Activated CD8-positive, alpha-beta memory T cell treated with anti-CD3 and anti-CD28 coated beads for 1 hour (primary cell): ENCODE measurements at places on chromosomes 1 and 21.

DNA sequence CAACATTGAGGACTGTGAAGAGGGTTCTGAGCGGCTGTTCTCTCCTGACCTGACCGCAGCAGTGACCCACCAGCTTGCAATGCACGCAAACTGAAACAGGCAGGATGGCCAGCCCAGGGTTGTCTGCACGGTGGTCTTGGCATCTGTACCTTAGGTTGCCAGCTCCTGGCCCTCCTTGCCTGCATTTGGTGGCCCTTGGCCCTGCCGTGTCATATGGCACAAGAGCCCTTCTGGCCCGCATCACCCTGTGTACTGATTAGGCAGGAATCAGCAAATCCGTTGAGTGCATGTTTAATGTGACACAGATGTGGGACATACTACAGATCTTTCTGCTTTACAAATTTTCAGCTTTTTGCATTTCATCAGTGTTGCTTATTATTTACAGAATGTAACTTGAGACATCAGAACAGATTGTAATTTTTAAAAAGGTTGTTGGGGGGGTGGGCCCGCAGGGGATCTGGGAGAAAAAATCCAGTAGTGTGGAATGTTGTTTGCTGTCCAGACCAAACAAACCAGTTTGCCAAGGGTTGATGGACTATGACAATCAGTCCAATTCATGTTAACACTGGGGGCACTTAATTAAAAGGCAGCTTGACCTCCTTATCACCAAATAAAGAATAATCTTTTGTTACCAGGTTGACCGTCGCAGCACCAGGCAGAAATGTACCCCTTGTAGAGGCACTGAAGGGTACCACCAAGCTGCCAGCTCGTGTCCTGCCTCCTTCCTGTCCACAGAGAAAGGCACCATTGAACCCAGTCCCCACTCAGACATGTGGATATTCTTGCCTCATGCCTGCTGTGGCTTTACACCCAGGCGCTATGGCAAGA is 132.6 kb downstream of the DHRS3 start:
- no peak for DNase-seq

DNA sequence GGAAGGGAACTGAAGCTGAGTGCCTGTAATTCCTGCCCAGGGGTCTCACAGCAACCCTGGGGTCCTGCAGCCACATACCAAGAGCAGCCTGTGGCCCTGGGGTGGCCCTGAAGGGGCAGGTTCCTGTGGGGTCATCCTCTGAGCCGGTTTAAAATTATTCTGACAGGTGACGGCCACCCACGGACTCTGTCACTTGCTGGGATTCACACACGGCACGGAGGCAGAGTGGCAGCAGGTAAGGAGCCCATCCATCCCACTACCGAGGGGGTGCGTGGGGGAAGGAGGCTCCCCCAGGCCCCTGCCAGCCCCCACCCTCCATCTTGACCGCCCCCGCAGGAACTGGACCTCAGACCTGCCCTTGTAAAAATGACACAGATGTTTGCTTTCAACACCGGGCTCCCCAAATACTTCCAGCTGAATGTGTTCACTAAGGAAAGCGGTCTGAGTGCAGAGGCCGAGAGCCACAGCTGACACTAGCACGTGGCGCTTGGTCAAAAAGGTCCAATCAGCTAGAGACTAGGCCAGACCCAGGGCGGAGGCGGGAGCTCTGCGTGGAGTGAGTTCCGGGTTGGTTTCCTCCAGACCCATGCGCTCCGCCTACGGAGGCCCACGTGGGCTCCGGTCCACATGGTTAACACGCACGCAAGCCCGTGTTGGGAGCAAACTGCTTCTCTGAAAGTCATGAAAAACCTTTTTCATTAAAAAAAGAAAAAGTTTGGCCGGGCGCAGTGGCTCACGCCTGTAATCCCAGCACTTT is 10.0 kb downstream of the YBEY start:
- DNase-seq = peak; percentile 22

DNA sequence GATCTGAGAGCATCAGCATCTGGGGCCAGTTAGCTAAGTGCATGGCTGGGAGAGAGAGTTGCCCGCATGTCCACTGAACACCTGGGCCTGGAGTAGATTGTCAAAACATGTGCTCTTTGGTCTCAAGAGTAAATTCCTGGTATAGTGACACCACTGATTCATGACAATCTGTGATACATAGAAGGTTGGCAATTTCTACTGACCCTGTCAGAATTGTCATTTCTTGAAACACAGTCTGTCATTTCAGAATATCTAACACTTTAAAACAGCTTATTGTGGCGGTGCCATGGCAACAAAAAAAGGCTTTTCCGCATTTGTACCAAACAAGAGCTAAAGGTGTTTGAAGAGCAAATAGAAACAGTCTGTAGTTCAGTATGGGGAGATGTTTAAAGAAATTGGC is 186.4 kb upstream of the FAM78B start:
- DNase-seq = no peak

GRCh38 chr1:147723691-147724323 is 36.6 kb downstream of the GJA5 start:
- DNase-seq = no peak

GRCh38 chr21:44846485-44847260 is 26.8 kb downstream of the PTTG1IP start:
- no peak for DNase-seq

DNA sequence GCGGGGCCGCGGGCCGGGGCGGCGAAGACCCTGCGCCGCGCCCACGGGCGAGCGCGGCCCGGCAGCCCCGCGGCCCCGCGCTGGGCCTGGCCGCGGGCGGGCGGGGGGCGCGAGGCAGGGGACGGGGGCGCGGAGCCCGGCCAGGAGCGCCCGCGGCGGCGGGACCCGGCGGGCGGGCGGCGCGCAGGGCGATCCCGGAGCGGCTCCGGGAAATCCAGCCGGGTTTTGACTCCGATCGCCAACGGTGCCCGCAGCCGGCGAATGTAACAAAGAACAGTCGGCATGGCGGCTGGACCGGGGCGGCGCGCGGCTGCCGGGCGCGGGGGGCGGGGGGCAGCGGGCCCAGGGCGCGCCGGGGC is 334 bp downstream of the PRDM15 start:
- DNase-seq = peak; percentile 43

DNA sequence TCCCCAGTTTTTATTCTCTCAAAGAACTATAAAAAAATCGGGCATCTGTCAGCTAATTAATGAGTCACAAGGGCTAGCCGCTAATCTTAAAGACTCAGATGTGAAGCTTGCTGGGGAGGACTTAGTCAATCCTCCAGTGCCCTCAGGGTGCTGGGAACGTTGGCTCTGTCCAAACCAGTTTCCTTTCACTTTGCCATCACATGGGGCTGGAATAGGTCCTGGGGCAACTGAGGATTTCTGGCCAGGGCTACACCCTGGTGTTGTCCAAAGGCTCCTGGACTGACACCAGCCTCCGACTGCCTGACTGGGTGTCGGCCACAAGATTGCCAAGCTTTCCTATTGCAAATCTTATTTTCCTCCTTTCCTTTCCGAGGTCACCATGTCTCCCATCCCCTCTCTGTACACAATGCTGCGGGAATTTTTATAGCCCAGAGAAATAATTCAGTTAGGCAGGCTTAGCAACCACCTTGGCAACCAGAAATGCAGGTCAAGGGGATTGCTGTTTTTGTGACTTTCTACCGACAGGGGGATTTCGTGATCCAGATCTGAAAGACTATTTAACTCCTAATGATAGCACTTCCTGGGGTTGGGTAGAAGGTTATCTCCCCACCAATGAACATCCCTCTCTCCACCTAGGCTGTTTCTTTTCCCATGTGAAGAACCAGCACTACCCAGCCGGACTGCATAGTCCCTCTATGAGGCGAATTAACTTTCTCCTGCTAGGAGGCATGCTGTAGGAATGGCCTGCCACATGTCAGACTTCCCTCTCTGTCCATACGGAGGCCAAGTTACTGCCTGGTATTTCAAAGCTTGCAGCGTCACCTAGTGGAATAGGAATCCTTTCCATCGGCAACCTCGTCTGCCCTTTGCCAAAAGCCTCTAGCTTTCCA is 29.9 kb upstream of the CTBS start:
- no peak for DNase-seq

DNA sequence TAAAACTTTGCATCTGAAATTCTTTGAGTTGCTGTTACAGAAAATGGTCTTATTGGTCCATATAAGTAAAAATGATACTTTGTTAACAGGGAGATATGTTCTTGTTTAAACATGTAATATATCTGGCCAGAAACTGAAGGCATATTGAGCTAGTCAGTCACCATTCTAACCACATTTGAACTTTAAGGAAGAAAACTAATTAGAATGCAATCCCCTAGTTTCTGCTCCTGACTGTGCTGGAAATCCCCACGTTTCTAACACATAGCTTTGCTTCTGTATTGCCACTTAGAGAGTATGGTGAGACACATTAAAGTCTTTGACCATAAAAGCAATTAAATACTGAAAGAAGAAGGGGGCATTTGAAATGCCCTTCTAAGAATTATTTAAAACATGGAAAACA is 32.1 kb upstream of the HIVEP3 start:
- DNase-seq = no peak

DNA sequence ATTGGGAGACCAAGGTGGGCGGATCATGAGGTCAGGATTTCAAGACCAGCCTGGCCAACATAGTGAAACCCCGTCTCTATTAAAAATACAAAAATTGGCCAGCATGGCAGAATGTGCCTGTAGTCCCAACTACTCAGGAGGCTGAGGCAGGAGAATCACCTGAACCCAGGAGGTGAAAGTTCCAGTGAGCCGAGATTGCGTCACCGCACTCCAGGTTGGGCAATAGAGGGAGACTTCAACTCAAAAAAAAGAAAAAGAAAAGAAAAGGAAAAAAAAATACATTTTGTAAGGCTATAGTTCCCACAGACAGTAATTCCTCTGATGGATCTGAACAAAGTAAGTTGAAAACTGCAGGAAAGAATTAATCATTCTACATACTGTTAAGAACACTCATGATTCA is 48.1 kb upstream of the CD46 start:
- DNase-seq = no peak

GRCh38 chr1:111221633-111222291 is 5.8 kb upstream of the CHI3L2 start:
- DNase-seq = no peak

- DNase-seq = no peak
Measured at GRCh38 chr1:232767305-232768074, 37.7 kb upstream of the MAP10 start.

DNA sequence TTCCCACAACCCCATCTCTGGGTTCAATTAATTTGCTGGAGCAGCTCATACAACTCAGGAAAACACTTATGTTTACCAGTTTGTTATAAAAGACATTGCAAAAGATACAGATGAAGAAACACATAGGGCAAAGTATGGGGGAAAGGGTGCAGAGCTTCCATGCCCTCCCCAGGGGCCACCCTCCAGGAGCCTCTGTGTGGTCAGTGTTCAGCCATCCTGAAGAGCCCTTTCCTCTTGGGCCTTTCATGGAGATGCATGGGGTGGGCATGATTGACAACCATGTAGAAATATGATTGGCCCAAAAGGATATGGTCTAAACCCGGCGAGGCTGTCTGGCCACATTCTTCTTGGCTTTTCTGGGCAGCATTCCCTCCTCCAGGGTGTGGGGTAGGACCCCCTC is 56.8 kb upstream of the PDE9A start:
- DNase-seq = no peak

DNA sequence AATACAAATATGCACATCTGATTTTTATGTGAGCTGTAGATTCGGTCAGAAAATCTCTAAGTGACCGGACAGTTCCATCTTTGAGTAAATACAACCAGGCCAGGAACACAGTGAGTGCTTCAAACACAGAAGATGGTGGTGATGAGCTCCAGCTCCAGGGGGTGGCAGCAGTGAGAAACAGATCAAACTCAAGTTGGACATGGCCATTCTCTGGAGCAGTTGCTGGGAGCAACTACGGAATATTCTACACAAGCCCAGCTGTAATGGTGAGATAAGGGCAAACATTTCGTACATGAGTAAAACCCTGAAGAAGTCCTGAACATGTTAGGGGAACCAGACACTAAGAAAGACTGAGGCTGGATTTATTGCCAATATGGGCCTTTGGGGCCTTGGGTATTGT is 100.7 kb downstream of the BARHL2 start:
- no peak for DNase-seq

DNA sequence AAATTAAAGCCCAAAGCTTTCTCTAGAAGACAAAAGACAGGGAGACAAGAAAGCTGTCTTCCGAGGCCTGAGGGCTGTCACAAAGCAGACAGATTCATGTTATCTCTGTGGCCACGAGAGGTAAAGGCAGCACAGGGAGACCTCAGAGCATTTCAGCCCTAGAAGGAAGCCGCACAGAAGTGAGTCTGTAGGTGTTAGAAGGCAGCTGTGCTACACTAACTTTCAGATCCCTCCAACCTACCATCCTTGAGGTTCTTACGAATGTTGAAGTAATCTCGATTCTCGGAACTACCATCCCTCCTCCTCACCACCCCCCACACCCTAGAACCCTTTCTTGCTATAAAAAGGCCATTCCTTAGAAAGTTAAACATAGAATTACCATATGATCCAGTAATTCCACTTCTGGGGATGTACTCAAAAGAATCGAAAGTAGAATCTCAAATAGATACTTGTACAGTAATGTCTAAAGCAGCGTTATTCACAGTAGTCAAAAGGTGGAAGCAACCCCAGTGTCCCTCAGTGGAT is 21.5 kb upstream of the LYST start:
- DNase-seq = no peak

GRCh38 chr1:56397811-56398231 is 181.5 kb downstream of the PLPP3 start:
- no peak for DNase-seq

DNA sequence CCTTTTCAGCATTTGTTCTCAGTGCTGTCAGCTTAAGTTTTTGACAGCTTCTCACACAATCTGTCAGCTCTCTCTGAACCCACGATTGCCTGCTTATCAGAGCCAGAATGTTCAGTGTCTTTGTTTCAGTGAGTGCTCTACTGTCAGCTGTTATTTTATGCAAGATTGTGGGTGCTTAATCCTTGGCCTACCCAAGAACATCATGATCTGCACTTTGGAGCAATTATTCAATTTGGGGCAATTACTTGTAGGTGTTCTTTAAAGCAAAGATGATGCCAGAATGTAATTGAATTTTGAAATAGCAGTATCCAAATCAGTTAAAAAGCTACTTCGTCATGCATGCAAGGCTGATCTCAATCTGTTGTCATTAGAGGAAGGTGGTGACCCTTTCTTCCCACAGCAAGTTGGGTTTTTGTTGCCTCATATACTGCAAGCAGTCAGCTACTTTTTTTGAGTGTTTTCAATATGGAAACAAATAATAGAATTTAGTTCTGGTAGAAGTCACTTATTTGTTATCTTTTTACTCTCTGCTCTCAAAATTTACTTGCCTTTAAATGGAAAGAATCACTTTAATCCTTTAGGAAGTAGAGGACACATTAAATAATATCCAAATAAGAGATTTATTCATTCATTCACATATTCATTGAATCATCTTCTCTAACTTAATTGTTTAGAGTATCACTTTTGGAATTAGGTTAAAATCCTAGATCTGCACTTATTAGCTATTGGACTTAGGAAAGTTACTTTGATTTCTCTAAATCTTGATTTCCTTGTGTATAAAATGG is 253.5 kb upstream of the CACYBP start:
- no peak for DNase-seq
